ENCODE measurements at places on chromosomes 1 and 21.

- no peak for DNase-seq
These were observed 47.2 kb downstream of the SCCPDH start for GRCh38 chr1:246771366-246771765.

- no peak for DNase-seq
These were observed 41.2 kb upstream of the LBR start for GRCh38 chr1:225469051-225469450.

DNA sequence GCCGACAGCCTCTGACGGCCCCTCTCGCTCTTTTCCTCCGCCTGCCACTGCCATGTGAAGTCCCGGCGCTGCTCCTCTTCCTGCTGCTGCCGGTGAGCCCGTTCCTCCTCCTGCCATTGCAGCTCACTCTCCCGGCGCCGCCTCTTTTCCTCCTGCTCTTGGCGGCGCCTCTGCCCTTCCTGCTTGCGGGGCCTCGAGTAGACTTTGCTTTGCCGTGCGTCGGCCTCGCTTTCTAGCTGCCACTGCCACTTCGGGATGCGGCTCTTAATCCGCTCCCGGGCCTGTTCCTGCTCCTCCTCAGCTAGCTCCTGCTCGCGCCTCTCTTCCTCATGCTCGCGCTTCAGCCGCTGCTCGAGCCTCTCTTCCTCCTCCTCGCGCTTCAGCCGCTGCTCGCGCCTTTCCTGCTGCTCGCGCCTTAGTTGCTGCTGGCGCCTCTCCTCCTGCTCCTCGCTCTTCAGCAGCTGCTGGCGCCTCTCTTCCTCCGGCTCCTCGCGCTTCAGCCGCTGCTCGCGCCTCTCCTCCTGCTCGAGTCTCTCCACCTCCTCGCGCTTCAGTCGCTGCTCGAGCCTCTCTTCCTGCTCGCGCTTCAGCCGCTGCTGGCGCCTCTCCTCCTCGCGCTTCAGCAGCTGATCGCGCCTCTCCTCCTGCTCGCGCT lies 4.3 kb downstream of the TCHH start:
- no peak for DNase-seq

DNA sequence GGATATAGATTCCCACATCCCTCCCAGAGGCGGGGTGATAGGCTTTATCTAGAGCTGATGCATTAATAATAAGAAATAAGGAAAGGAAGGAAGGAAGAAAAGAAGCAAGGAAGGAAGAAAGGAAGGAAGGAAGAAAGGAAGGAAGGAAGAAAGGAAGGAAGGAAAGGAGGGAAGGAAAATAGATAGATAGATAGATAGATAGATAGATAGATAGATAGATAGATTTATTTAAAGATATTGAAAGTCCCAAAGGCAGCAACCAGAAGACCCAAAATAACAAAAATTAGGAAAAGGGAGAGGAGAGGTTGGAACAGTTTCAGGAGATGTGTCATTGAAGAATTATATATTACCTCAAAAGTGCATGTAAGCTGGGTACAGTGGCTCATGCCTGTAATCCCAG lies 12.2 kb upstream of the SLC26A9 start:
- no peak for DNase-seq

DNA sequence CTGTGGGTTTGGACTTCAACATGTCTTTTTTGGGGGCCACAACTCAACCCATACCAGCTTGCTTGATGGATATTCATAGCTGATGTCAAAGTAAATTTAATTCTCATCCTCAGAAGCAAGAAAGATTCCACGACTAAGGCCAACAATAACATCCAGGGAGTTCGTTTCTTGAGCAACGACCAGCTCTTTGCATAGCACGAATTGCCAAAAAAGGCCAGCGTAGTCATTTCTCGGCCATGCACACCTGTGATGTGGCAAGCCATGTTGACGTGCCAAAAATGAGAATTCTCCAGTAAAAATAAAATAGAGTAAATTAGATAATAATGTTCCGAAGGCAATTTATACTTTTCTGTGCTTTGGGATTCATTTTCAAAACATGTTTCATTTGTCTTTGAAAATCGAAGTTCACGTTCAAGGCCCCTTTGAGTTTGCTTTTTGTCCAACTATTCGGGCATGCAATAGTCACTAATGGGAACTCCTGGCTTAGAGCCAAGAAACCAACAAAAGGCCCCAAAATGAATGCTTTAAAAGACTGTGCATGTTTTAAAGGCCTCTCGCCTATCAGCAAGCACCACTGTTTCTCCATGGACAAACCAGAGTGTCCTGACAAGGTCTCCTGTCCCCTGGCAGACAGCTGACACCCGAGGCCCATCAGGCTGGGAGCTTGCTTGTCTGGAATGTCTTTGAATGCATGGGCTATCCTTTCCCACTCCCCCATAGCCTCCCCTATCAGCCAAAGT lies 14.4 kb upstream of the IGSF5 start:
- no peak for DNase-seq

GRCh38 chr1:89692601-89693521 lies 59.9 kb downstream of the LRRC8C start:
- no peak for DNase-seq

GRCh38 chr1:94284476-94284875 lies 47.1 kb upstream of the ARHGAP29 start:
- no peak for DNase-seq

GRCh38 chr1:41390166-41390565 lies 28.9 kb downstream of the FOXO6 start:
- no peak for DNase-seq

All from liver (tissue), 10 donors.